ENCODE measurements at places on chromosomes 2 and 18. TPM values are rescaled to one million over a fixed set of nuclear protein-coding genes. Genes with fewer than 3 reads are reported as not detected.

GRCh38 chr2:225173909-225174308 lies 131.6 kb upstream of the DOCK10 start:
- DNase-seq = no peak

DNA sequence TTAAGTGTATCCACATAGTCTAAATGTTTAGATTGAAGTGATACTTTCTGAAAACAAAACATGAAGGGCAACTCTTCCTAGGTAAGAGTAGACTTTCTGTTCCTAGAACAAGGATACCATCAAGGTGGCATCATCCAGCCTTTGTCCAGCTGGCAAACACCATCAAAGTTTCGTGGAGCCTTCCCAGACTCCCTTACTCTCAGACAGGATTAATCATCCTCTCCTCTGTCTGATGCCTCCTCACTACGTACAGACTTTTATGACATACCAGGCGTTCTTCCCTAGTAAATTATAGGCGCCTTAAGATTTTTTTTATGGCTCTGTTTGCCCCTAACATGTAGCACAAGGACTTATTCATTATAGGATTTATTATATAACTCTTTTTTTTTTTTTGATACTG lies 29.4 kb upstream of the ASNSD1 start:
- DNase-seq = no peak

- DNase-seq = no peak
Measured at GRCh38 chr2:28484835-28485234, 11.0 kb upstream of the PLB1 start.

DNA sequence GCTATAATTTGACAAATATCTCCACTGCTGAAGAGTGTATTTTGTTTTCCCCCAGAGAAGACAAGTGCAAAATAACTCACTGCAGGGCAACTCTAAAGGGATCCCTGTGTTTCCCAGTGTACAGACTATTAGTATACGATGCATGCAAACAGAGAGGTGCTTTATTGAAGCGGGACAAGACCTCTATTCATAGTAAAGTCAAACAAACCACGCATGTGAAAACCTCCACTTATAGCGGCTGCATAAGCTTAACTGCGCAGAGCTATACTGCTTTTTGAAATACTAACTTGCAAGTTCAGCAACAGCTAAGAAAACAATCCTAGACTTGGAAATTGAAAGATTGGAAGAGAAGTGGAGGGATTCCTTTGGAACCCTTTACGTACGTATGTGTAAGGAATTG lies 15.6 kb downstream of the RNF144A start:
- DNase-seq = no peak

RNF103 gene
- total RNA-seq = 14.6 TPM

ABHD1 gene
- total RNA-seq = 0.90 TPM
